Mesothelial cell of epicardium (in vitro differentiated cells): ENCODE measurements at places on chromosomes 2 and 18. TPM values are rescaled to one million over a fixed set of nuclear protein-coding genes. Genes with fewer than 3 reads are reported as not detected.

Gene ARHGAP28
- 153 to 161 TPM (median 159 TPM) in 3 replicates for total RNA-seq

Gene KLHL14
- 0.04 to 0.11 TPM (median 0.09 TPM) in 3 replicates for total RNA-seq

Gene STAT4
- total RNA-seq = 1.9 to 2.9 TPM (median 2.4 TPM) in 3 replicates

Gene LAMA1
- 91.4 to 99.8 TPM (median 93.7 TPM) in 3 replicates for total RNA-seq

Gene IWS1
- total RNA-seq = 47.0 to 47.9 TPM (median 47.6 TPM) in 3 replicates

Gene SCYGR4
- not detected in 3 replicates for total RNA-seq

Gene PSTPIP2
- total RNA-seq = 10.6 to 12.7 TPM (median 11.8 TPM) in 3 replicates

Gene PARD6G
- total RNA-seq = 25.5 to 30.8 TPM (median 30.7 TPM) in 3 replicates

Gene IAH1
- 39.7 to 42.7 TPM (median 41.6 TPM) in 3 replicates for total RNA-seq

Gene REG1B
- not detected in 3 replicates for total RNA-seq

GRCh38 chr2:226845386-226846116 lies 9.7 kb downstream of the RHBDD1 start:
- H3K27ac ChIP-seq = no peak overlapping the region
- peaks cover 18% of the 10 kb centered on the region for H3K36me3 ChIP-seq
- H3K4me3 ChIP-seq = no peak overlapping the region
- H3K4me1 ChIP-seq = no peaks in the 10 kb centered on the region

GRCh38 chr2:232569541-232569940 lies 19.1 kb downstream of the EIF4E2 start:
- DNase-seq = no peak
- H3K4me1 ChIP-seq = peaks cover 5% of the 10 kb centered on the region
- H3K36me3 ChIP-seq = peaks cover 44% of the 10 kb centered on the region
- no peaks in the 10 kb centered on the region for H3K27me3 ChIP-seq
- H3K4me3 ChIP-seq = no peak overlapping the region
- no peak overlapping the region for H3K27ac ChIP-seq

- H3K36me3 ChIP-seq = peaks cover 20% of the 10 kb centered on the region
- no peak for DNase-seq
- H3K4me1 ChIP-seq = peaks cover 12% of the 10 kb centered on the region
- H3K27me3 ChIP-seq = no peaks in the 10 kb centered on the region
- no peak overlapping the region for H3K4me3 ChIP-seq
These were observed 42.6 kb downstream of the RALBP1 start for GRCh38 chr18:9517869-9518268.

- H3K27me3 ChIP-seq = no peaks in the 10 kb centered on the region
- peaks cover 3% of the 10 kb centered on the region for H3K36me3 ChIP-seq
- no peak for DNase-seq
- H3K4me3 ChIP-seq = peak overlapping the region; percentile 100
- H3K4me1 ChIP-seq = peaks cover 43% of the 10 kb centered on the region
These were observed 420 bp downstream of the PIGN start for GRCh38 chr18:62186499-62186773.

- peaks cover 20% of the 10 kb centered on the region for H3K27me3 ChIP-seq
- H3K4me3 ChIP-seq = no peak overlapping the region
- H3K27ac ChIP-seq = no peak overlapping the region
- H3K4me1 ChIP-seq = peaks cover 8% of the 10 kb centered on the region
- H3K36me3 ChIP-seq = no peaks in the 10 kb centered on the region
- DNase-seq = no peak
These were observed 98.0 kb upstream of the CXCR4 start for GRCh38 chr2:136215908-136216472.

DNA sequence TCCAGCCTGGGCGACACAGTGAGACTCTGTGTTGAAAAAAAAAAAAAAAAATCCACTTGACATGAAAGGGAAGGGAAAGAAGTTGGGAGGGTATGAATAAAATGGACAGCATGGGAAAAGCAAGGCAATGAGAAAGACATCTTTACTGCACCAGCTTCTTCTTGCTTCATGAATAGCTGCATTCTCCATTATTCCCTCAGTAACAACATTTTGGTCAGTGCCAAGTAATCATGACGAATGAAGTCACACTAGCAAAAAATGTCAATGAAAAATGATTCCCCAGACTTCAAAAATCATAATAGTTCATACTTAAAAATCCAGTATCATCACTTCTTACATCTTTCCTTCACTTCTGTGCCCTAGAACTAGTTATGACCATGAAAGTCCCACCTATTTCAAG lies 30.4 kb downstream of the ADAM17 start:
- no peak overlapping the region for H3K27ac ChIP-seq
- peaks cover 44% of the 10 kb centered on the region for H3K36me3 ChIP-seq
- no peaks in the 10 kb centered on the region for H3K4me1 ChIP-seq
- no peaks in the 10 kb centered on the region for H3K27me3 ChIP-seq

- H3K4me3 ChIP-seq = no peak overlapping the region
- H3K27ac ChIP-seq = no peak overlapping the region
- H3K4me1 ChIP-seq = peaks cover 3% of the 10 kb centered on the region
- H3K36me3 ChIP-seq = no peaks in the 10 kb centered on the region
- DNase-seq = no peak
These were observed 42.5 kb downstream of the PAX3 start for GRCh38 chr2:222256250-222256649.

- no peak overlapping the region for H3K27ac ChIP-seq
- peaks cover 36% of the 10 kb centered on the region for H3K4me1 ChIP-seq
- DNase-seq = no peak
- no peaks in the 10 kb centered on the region for H3K36me3 ChIP-seq
- no peak overlapping the region for H3K4me3 ChIP-seq
- no peaks in the 10 kb centered on the region for H3K27me3 ChIP-seq
These were observed 58.0 kb downstream of the RND3 start for GRCh38 chr2:150429384-150429961.

- peak overlapping the region; percentile 83 for H3K4me3 ChIP-seq
- peak; percentile 68 for DNase-seq
- H3K27ac ChIP-seq = peak overlapping the region; percentile 92
- no peaks in the 10 kb centered on the region for H3K36me3 ChIP-seq
- no peaks in the 10 kb centered on the region for H3K27me3 ChIP-seq
- H3K4me1 ChIP-seq = peaks cover 26% of the 10 kb centered on the region
These were observed 631.5 kb downstream of the NYAP2 start for GRCh38 chr2:226030788-226031646.

- H3K4me1 ChIP-seq = peaks cover 7% of the 10 kb centered on the region
- DNase-seq = no peak
- H3K27me3 ChIP-seq = peaks cover under 1% of the 10 kb centered on the region
- H3K4me3 ChIP-seq = no peak overlapping the region
These were observed 12.1 kb upstream of the CYBRD1 start for GRCh38 chr2:171509945-171510731.

DNA sequence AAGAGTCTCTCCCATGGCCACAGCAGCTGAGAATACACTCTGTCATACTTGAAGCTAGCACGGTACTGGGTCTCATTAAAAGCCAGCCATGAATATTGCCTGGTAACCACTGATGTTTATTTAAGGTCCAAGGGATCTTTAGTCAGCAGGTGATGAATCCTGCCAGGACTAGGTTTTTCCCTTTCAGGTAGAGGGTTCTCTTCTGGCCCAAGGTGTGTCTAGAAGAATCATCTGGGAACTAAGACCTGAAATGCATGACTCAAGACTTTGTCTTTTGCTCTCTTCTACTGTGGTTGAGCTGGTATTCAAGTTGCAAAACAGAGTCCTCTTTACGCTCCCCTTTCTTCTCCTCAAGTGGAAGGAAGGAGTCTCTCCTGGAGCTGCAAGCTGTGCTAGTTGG lies 400.5 kb upstream of the FSIP2 start:
- H3K4me1 ChIP-seq = peaks cover 3% of the 10 kb centered on the region
- H3K36me3 ChIP-seq = no peaks in the 10 kb centered on the region
- no peak overlapping the region for H3K4me3 ChIP-seq
- DNase-seq = no peak

GRCh38 chr2:118148133-118148532 lies 59.9 kb downstream of the INSIG2 start:
- H3K27me3 ChIP-seq = peaks cover 19% of the 10 kb centered on the region
- peaks cover 4% of the 10 kb centered on the region for H3K4me1 ChIP-seq
- no peak for DNase-seq
- no peaks in the 10 kb centered on the region for H3K36me3 ChIP-seq
- H3K27ac ChIP-seq = no peak overlapping the region

GRCh38 chr2:14396533-14397083 lies 235.9 kb upstream of the LRATD1 start:
- H3K4me3 ChIP-seq = no peak overlapping the region
- H3K27ac ChIP-seq = no peak overlapping the region
- DNase-seq = no peak
- H3K27me3 ChIP-seq = peaks cover 6% of the 10 kb centered on the region

DNA sequence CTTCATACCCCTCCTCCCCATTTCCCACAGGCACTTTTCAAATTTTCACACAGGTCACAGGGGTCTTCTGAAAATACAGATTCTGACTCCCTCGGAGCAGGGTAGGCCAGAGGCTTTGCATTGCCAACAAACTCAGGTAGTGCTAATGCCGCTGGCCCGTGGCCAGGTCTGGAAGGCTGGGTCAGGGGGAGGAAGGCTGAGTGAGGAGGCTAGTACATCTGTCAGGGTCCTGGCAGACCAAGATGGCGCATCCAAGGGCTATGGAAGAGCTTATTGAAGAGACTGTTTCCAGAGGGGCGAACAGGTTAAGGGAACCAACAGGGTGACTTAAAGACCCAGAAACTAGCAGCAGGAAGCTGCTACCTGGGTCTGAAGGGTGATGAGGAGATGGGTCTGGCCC lies 336.7 kb upstream of the ID2 start:
- H3K27ac ChIP-seq = no peak overlapping the region
- no peaks in the 10 kb centered on the region for H3K27me3 ChIP-seq
- H3K36me3 ChIP-seq = peaks cover 2% of the 10 kb centered on the region
- DNase-seq = no peak

- no peak overlapping the region for H3K4me3 ChIP-seq
- DNase-seq = no peak
- H3K36me3 ChIP-seq = no peaks in the 10 kb centered on the region
- H3K27me3 ChIP-seq = no peaks in the 10 kb centered on the region
These were observed 253.5 kb downstream of the DYSF start for GRCh38 chr2:71706836-71707235.

- peaks cover 35% of the 10 kb centered on the region for H3K27me3 ChIP-seq
- no peak for DNase-seq
- no peaks in the 10 kb centered on the region for H3K4me1 ChIP-seq
These were observed 44.4 kb upstream of the TMEM163 start for GRCh38 chr2:134763164-134763710.

DNA sequence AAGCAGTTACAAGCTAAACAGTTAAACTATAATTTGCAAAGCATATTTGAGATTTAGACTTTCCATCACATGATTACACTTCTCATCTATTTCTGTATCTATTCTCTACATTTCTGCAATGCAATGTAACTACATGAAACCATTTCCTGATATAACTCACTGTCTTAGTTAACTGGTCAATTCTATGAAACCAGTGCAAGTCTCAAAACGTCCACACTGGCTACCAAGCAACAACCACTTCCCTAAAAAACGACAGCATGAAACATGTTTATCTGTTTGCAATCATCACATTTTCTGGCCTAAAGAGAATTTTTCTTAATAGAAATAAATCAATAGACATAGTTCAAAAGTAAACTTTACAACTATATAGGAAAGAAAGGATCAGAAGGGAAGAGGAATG lies 17.4 kb downstream of the FECH start:
- no peaks in the 10 kb centered on the region for H3K27me3 ChIP-seq
- no peak for DNase-seq
- H3K27ac ChIP-seq = no peak overlapping the region
- H3K4me1 ChIP-seq = no peaks in the 10 kb centered on the region
- peaks cover 42% of the 10 kb centered on the region for H3K36me3 ChIP-seq

GRCh38 chr2:45343251-45344017 lies 267.6 kb downstream of the SRBD1 start:
- H3K4me3 ChIP-seq = no peak overlapping the region
- H3K27ac ChIP-seq = no peak overlapping the region
- no peaks in the 10 kb centered on the region for H3K36me3 ChIP-seq
- no peak for DNase-seq
- H3K27me3 ChIP-seq = peaks cover 47% of the 10 kb centered on the region

DNA sequence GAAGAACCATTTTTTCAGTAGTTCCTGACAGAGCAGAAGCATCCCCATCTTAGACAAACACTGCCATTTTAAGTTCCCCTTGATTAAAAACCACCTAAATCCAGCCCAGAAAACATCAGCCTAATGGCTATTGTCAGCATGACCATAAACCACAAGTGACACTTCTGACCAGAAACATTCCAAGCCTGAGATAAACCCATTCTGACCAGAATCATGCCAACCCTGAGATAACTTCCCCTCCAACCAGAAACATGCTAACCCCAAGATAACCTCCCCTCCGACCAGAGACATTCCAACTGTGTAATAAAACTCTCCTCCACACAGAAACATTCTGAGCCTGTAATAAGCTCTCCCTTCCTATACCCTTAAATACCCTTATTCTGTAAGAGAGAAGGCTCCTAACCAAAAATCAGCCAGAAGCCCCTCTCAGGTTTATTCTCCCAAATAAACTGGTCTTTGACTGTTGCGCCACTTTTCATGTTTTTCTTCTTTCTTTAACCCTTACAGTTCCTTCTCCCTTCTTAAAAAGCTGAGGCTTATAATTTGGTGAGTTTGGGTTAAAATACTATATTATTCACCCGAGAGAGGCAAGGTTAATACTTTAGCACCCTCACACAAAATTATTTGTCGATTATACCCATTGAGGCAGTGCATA lies 149.7 kb downstream of the HNMT start:
- H3K36me3 ChIP-seq = peaks cover 18% of the 10 kb centered on the region
- DNase-seq = no peak
- H3K4me3 ChIP-seq = no peak overlapping the region
- H3K27ac ChIP-seq = no peak overlapping the region
- no peaks in the 10 kb centered on the region for H3K4me1 ChIP-seq

- no peak for DNase-seq
- H3K4me3 ChIP-seq = no peak overlapping the region
- no peaks in the 10 kb centered on the region for H3K4me1 ChIP-seq
- peaks cover 2% of the 10 kb centered on the region for H3K36me3 ChIP-seq
- H3K27me3 ChIP-seq = no peaks in the 10 kb centered on the region
These were observed 259.7 kb downstream of the CMPK2 start for GRCh38 chr2:6605836-6606505.

DNA sequence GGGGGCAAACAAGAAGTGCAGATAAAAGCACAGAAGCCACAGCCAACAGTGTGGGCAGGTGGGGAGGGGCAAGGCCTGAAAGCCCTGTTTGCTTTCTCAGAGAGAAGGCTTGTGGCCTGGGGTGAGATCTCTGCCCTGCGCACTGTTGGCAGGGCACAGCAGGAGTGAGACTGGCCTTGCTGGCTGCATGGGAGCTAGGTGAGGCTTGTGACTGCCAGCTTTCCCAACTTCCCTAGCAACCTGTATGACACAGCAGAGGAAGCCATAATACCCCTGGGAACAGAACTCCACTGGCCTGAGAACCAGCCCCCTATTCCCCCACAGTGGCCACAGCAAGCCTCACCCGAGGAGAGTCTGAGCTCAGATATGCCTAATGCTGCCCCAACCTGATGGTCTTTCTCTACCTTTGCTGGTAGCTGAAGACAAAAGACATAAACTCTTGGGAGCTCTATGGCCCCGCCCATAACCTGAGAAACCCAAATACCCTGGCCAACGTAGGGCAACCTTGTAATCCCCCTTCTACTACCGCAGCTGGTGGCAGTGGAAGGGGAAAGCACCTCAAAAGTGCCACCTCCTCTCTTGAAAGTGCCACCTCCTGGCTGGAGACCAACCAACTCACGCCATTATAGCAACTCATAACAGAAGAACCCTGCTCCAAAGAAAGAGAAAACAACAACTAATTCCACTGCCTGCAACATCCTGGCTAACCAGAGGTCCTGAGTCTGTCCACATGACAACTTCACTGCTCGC lies 44.4 kb downstream of the LCT start:
- no peak overlapping the region for H3K4me3 ChIP-seq
- peaks cover 4% of the 10 kb centered on the region for H3K36me3 ChIP-seq
- no peaks in the 10 kb centered on the region for H3K27me3 ChIP-seq
- H3K4me1 ChIP-seq = peaks cover 11% of the 10 kb centered on the region
- H3K27ac ChIP-seq = no peak overlapping the region
